Germinal center (tissue), 1 donor: ENCODE measurements at places on chromosomes 6 and 20.
A peak's percentile ranks its signal among the peaks of the same experiment; 100 is the strongest.

DNA sequence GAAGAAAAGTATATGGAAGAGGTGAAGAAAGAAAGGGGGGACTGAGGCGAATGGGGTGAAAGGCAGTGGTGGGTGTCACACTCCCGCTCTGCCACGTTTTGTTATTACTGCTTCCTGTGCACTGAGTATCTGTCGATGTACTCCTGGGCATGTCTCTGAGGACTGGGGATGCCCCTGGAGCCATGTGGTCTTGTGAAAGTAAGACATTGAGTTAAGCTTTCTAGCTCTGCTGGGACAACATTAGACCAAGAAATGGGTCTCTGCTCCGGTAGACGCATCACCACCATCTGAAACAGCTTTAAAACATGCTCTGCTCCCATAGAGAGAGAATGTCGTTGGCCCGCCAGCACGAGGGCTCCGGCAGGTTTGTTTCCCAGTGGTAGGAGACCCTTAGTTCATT, 40.0 kb downstream of the IRF4 start:
- no peak for DNase-seq

DNA sequence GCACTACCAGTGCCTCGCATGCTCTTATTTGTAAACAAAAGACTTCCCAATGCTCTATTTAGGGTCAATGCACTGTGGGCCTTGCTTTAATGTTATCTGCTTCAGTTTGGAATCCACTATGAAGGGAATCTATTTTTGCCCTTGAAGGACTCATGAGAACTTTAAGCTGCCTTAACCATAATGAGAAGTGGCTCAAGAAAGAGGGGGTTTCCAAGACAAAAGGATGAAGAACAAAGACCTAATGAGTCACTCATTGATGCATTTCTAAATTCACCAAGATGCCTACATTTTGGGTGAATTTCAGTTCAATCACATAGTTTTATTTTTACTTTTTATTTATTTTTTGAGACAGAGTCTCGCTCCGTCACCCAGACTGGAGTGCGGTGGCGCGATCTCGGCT, 228.2 kb downstream of the LY86 start:
- DNase-seq, result no peak

DNA sequence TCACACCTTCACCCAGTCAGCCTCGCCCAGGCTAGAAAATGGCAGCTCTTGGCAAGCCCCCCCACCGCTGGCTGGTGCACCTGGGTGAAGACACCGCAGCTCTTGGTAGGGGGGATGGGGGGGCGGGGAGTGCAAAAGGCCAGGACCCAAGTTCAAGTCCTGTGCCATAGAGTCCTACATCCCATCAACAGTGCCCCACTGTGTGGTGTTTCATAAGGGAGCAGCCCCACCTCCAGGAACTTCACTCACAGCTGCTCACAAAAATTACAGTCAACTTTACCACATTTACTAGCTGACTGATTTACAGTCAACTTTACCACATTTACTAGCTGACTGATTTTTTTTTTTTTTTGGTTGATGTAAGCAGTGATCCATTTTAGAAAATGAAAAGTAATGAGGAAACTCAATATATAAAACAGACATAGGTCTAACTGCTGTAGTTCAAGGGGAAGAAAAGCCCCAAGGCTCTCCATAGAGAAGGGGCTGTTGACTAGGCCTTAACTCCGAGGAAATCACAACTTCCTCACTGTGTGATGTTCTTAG, 208.9 kb upstream of the SNX9 start:
- peak; percentile 45 for DNase-seq

- no peak for DNase-seq
These were observed 728.3 kb downstream of the MAFB start for GRCh38 chr20:39960522-39961428.

DNA sequence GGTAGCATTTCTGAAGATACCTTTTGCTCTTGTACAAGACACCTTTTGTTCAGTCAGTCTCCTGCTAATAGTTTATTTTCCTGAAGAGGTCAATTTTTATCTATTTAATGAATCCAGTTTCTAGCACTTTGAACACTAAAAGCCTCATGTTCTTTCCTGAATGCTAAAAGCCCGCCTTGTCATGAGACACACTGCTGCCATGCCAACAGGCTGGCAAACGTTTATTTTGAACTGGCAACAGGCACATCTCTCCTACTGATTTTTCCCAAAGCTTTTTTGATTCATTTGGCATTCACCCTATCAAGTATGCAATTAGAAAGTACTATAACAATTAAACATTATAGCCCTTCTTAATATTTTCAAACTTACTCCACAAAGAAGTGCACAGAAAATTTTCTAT, 421.2 kb upstream of the EYS start:
- no peak for DNase-seq

DNA sequence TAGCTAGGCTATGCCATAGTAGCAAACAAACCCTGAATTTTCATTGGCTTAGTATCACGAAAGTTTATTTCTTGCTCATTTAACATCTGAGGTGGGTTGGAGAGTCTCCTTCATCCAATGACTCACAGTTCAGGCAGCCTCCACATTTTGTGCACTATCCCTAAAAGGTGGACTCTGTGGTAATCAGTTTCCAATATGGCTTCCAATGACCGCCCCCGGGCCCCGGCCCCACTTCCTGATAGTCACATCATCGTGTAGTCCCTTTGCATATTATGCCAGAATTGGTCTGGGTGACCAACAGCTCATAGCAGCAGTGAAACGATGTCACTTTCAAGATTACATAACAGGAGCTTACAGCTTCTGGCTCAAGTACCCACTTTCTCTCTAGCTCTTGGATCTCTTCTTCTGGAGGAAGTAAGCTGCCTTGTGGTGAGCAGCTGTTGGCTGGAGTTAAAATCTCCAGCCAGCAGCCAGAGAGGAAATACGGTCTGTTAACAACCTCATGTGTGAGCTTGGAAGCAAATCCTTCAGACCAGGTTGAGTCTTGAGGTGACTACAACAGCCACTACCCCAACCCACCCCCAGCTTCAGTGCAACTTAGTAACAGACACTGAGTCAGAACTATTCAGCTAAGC, 7.8 kb downstream of the HCRTR2 start:
- no peak for DNase-seq

- peak; percentile 27 for DNase-seq
These were observed 34.0 kb upstream of the SCGN start for GRCh38 chr6:25617997-25618396.

- no peak for DNase-seq
These were observed 911.6 kb upstream of the SLC35B3 start for GRCh38 chr6:9346923-9347322.

DNA sequence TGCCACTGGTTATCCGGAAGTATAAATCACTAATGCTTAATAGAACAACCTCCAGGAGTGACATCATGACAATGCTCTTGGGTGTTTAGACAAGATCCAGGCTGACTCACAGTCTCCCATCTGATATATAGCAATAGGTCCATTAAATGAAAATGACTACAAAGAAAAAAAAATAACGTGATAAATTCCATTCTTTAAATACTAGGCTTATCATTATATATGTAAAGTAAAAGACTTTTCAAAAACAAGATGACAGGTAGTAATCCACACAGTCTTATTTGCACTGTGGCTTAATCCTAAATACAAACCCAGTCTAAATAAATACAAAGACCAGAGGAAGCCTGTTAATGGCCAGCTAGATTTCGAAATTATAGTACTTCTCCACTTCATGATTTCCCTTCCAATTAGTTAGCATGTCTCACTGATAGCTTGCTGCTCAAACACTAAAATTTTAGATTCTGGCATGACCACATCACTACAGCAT, 149.1 kb upstream of the BEND3 start:
- DNase-seq, result no peak

GRCh38 chr6:83867043-83867442, 7.6 kb downstream of the CYB5R4 start:
- no peak for DNase-seq

GRCh38 chr6:17469006-17469832, 75.8 kb downstream of the CAP2 start:
- no peak for DNase-seq

- no peak for DNase-seq
These were observed 12.2 kb downstream of the FGD2 start for GRCh38 chr6:37017606-37018197.

GRCh38 chr6:30113003-30113759, at the start of gene TRIM31:
TSS of gene TRIM31 (minus strand) at chr6:30113090. CDS start at chr6:30112805, 285 bp downstream.
- DNase-seq, result no peak

- DNase-seq, result no peak
These were observed 404.6 kb upstream of the IRAK1BP1 start for GRCh38 chr6:78462728-78463127.

GRCh38 chr20:818001-818664, 15.4 kb upstream of the FAM110A start:
- DNase-seq, result no peak

DNA sequence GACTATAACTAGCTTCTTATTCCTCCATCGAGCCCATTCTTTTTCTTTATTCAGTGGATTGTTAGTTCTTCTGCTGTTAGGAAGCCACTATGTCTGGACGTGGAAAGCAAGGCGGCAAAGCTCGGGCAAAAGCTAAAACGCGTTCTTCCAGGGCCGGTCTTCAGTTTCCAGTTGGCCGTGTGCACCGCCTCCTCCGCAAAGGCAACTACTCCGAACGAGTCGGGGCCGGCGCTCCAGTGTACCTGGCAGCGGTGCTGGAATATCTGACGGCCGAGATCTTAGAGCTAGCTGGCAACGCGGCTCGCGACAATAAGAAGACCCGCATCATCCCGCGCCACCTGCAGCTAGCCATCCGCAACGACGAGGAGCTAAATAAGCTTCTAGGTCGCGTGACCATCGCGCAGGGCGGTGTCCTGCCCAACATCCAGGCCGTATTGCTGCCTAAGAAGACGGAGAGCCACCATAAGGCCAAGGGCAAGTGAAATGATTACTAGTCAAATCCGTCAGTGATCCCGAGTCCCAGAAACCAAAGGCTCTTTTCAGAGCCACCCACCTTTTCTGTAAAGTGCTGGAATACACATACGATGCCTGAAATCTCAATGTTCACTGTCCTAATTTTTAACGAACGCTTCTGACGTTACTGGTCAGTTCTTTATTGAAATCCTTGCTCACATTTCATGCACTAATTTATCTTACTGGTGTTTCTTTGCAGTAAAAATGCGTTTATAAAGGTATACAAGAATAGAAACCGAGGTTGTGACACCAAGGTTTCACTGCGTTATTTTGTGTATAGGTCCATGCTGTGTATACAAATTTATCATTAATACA, 129.9 kb downstream of the HFE start:
- DNase-seq, result no peak

DNA sequence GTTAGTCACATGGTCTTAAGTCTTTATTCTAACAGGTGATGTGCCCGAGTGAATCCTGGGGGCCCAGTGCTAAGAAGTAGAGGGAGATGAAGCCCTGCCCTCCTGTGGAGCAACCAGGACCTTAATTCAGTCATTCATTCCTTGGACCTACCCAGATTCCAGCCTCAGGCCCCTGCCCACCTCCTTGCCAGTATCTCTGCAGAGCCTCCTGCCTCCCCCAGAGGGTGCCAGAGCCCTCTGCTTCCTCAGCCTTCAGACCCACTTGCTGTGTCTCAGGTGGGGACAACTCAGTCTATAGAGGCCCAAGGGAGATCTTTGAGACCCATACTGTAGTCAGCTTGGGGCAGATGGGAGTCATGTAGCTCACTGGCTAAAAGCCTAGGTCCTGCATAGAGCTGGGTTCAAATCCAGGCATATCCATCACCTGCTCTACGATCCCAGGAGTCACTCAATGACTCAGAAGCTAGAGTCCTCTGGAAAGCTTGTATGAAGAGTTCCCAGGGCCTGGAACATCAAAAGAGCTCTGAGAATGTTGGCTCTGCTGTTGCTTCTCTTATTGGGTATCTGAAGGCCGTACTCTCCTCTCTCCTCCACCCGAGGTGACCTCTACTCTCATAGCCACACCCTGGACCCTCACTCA, 3.9 kb upstream of the SIGLEC1 start:
- DNase-seq, result peak; percentile 39

DNA sequence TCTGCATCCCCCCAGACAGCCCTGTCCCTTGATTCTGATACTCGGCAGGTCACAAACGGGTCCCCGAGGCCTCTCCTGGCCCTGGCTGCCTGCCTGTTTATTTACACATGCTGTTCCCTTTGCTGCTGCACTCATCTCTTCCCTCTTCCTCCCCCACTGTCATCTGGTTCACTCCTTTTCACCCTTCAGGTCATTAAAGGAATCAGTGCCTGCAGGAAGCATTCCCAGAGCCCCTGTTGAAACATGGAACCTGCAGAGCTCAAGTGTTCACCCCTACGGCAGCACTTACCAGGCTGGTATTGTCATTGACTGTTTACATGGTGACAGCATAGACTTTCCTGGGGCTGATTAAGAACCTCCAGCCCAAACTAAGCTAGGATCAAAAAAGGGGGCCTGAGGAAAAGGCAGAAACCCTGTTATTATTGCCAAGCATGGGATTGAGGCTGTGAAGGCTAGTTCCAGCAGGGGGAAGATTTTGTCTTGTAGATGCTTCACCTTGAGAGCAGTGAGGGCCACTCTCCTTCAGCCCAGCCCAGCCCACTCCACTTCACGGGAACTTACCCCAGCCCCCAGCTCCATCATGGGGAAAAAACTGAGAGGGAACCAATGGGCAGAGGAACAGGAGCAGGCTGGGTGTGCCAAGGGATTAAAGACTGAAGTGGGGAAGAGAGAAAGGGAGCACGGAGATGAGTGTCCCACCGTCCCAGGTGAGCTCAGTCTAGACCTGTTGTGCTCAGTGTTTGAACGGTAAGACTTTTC, 73.2 kb downstream of the JPH2 start:
- no peak for DNase-seq

DNA sequence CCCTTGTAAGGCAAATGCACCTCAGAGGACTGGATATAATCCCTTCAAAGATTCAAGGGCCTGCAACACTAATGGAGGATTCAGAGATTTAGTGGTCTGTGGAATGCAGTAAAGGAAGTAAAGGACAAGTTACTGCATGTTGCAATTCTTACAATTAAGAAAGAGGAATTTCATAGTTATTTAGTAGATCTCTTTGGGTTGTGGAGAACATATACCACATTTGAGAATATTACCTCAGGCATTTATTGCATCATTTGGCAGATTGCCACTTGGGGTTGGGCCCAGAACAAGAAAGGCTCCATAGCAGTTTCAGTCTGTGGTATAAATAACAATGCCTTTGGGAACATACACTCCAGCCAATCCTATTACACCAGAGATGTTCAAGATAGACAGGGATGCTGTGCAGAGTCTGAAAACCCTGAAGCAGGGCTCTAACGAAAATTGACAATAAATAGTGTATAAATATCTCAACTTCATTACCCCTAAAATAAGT, 20.9 kb upstream of the EPM2A start:
- DNase-seq, result no peak

DNA sequence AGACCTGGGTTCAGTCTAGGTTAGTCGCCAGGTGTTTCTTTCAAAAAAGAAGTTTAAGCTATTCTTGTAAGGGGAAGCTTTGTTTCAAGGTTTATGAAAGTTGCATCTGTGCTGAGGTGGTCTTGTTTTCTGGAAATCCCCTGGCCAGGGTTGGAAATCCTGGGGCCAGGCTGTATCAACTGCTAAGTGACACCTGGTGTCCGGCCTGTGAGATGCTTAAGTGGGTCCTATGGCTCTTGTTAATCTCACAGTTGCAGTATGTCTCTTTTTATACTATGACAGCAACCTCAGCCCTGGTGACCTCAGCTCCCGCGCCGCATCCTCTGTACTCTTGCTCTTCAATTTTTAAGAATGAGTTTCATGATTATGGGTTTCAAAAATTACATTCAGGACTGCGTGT, 72.0 kb downstream of the CHMP4B start:
- DNase-seq, result no peak
